ENCODE measurements at places on chromosomes 6 and 20.
A peak's percentile ranks its signal among the peaks of the same experiment; 100 is the strongest.

GRCh38 chr6:157080986-157081391 lies 242.3 kb downstream of the TMEM242 start:
- no peak for DNase-seq

DNA sequence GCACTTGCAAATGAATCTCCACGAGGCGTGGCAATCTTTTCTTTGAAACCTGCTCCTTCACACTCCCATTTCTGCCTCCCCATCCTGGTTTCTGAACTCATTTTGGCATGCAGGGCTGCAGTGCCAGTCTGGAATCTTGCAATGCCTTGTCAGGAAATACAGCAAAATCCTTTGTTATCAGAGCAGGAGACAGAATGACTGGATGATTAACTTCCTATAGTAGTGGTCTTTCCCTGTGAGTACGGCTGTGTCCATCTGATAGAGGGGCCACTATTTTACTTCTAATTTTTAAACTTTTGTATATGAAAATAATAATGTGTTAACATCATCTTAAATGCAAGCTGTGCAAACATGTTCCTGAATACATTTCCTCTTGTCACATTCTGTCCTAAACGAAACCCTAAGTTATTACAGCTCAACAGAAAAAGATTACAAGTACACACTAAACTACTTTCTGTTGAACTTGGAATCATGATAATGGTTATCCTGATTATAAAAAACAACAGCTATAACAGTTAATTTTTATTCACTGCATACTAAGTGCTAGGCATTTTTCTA lies 140.2 kb downstream of the KIF13A start:
- DNase-seq: no peak

- no peak for DNase-seq
These were observed 253.4 kb downstream of the TAF4 start for GRCh38 chr20:61812121-61812844.

- no peak for DNase-seq
These were observed 709 bp upstream of the ZNF76 start for GRCh38 chr6:35258858-35259193.

- no peak for DNase-seq
These were observed 1567.8 kb upstream of the DEFB115 start for GRCh38 chr20:29689411-29690225.

DNA sequence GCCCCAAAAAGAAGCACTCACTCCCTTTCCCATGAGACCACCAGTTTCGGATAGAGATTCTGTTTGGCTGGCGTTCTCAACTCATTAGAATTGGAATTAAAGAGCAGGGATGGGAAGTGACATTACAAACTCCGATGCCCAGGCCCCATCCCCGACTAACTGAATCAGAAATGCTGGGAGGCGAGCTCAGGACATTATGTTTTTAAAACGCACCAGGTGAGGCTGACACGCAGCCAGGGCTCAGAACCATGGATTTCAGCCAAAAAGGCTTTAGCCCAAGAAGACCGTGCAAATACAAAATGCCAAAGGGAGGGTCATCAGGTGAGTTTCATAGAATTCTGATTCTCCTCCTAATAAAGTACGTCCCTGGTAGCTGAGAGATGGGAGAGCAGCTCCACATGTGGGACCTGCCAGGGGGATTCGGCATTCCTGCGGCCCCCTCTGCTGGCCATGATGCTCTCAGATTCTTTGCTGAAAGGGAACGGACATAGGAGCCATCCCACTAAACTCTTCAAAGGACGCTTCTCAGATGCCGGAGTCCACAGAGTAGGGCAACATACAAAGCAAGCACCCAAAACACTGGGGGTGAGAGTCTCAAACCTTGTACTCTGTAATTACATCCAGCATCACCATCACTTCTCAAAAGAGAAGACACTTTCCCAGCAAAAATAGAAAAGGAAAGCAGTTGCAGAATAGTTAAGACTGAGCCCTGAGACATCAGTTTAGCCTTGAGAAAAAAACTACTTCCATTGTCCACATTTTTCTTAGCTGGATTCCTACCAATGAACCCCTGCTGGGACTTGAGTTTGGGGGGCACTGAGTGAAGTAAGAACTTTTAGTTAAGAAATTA lies 205.2 kb downstream of the BMP7 start:
- DNase-seq: peak; percentile 70

DNA sequence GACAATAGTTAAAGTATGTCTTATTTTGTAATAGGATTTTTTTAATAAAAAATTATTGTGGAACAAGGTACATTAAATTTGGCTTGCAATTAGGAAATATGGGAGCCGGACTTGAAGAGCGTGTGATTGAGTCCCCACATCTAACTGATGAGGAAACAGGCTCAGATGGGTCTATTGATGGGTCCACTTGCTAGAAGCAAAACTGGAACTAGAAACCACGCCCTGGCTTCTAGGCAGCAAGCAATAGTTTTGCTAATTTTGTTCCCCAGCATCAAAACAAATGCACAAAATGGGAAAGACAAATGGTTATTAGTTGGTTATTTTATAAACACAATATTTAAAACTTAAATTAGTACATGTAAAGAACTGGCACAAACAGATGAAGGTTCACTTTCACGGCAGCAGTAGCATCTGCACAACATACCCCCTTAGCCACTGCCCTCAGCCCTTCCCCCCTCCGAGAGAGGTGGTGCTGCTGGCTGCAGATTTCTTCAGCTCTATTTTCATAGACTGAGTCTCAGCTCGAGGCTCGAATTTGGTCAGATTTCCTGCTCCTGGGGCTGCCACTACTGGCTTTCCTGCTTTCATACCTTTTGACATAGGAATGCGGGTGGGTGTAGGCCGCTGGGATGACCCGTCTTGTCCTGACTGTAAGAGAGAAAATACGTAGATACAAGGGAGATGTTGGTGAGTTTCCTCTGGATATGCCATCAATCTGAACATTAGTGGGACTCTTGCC lies 23.8 kb upstream of the TMEM30A start:
- no peak for DNase-seq

GRCh38 chr20:32600681-32601237 lies 15.6 kb upstream of the NOL4L start:
- no peak for DNase-seq

GRCh38 chr6:170110201-170111140 lies 180.4 kb downstream of the DLL1 start:
- no peak for DNase-seq

DNA sequence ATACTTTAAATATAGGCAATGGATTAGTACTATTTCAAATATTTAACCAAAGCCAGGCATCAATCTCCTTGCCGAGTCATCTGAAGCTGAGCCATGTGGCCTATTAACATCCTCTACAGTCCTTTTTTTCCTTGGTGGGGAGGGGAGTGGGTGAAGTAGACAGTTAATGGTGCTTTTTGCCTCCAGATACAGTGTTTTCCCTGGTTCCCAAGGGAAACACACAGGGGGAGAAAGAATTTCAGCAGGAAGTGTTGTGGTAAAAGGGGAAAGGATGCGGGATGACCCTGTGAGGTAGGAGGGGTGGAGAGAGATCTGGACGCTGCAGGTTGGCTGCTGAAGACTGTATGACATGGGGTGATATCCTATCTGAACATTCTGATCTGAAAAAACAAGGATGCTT lies 9.6 kb downstream of the CLDN20 start:
- peak; percentile 100 for DNase-seq

- no peak for DNase-seq
These were observed 92.6 kb downstream of the GRIK2 start for GRCh38 chr6:101486124-101486523.

DNA sequence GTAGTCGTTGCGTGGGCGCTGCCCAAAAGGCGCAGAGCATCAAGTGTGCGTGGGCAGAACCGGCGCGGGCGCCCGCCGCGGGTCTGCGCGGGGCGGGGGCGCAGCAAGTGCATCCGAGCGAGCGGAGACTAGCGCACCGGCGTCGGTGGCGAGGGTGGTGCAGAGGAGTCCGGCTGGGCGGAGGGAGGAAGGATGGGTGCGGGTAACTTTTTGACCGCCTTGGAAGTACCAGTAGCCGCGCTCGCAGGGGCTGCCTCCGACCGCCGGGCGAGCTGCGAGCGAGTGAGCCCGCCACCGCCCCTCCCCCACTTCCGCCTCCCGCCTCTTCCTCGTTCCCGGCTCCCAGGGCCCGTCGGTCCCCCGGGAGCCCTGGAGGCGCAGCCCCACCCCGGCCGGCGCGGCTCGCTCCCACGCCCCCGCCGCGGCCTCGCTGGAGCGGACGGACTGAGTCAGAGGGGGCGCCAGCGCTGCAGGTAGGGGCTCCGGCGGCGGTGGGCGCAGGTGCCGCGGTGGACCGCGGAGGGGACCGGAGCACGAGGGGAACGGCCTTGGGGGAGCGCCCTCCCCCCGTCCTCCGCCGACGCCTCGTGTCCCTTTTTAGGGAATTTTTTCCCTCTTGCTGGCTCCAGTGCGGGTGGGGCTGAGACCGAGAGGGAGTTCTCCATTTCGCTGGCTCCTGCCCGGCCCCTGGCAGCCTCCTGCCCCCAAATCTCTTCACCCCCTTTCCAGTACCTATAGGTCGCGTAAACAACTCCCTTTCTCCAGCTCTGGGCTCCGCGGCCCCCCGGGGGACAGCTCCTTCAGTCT lies 1.6 kb upstream of the DBNDD2 start:
- peak; percentile 39 for DNase-seq

DNA sequence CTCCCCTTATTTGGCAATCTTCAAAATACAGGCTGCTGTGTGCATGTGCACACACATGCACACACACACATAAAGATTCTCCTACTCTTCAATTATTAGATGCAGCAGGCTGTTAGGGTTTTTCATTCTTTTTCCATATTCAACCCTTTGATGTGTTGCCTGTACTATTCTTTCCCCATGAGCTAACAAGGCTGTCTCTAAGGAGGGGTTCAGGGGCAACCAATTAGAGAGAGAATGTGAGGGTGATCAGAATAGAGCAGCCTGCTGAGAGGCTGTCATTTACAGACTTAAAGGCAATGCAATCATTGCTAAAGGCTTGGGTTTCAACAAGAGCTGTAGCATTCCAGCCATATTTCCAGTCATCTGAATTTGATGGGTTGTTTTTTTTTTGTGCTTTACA lies 467.4 kb upstream of the ID4 start:
- no peak for DNase-seq

GRCh38 chr6:70280400-70280853 lies 22.5 kb downstream of the COL9A1 start:
- no peak for DNase-seq

DNA sequence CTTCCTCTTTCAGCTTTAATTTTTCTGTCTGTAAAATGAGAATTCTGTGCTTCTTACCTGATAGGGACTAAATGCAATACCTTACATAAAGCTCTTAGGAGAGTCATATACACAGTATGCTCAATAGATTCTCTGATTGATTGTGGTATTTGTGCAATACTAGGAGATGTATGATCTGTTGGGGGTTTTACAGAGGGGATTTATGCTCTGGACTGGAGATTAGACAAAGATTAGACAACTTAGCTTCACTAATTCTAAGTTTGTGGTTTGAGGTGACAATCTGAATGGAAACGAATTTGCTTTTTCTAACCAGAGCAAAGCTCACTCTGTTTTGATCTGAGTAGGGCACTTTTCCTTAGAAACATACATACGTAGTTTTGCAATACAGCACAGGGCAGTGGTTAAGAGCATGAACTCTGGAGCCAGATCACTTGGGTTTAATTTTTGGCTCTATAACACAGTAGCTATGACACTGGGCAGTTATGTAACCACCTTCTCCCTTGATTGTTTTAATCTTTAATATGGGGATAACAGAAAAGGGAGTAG lies 126.2 kb downstream of the RNF144B start:
- no peak for DNase-seq

GRCh38 chr20:59039233-59039632 lies 3.4 kb downstream of the PRELID3B start:
- no peak for DNase-seq

- DNase-seq: peak; percentile 26
These were observed 77.3 kb downstream of the DNAAF9 start for GRCh38 chr20:3330046-3330741.

DNA sequence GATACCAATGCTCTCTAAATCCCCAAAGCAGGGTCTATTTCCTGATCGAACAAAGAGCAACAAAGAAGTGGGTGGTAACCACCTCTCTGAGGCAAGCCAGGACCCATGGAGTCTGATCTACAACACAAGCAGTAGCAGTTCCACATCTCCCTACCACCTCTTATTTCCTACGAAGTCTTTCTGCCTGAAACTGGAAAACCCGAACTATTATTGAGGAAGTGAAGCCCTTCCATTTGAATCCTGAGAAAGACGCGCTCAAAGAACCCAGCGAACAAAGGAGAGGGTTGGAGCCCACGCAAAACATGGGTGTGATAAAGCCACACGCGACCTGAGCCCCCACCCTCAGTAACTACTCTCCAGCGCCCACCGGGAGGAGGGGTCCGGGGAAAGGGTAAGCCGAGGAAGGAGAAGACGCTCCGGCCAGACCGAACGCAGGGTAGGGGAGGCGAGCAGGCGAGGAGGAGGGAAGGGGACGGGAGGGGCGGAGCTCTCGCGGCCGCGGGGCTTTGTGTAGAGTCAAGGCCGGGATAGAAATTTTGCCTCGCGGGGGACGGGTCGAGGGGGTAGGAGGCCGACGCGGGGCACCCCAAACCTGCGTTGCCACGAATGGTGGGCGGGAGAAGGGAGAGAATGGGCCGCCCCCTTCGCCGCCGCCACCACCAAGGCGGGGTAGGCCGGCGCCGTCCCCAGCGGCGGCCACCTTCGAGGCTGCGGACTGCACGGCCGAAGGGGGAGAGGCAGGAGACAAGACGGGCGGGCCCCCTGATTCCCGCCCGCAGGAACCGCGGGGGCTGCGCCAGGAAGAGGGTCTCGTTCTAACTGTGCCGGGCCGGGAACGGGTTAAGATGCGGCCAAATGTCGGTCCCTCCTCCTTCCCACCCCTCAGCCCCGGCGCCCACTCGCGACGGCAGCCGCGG lies 802 bp downstream of the HDAC2 start:
- DNase-seq: peak; percentile 24

GRCh38 chr6:111250791-111251354 lies 163.6 kb downstream of the SLC16A10 start:
- no peak for DNase-seq

DNA sequence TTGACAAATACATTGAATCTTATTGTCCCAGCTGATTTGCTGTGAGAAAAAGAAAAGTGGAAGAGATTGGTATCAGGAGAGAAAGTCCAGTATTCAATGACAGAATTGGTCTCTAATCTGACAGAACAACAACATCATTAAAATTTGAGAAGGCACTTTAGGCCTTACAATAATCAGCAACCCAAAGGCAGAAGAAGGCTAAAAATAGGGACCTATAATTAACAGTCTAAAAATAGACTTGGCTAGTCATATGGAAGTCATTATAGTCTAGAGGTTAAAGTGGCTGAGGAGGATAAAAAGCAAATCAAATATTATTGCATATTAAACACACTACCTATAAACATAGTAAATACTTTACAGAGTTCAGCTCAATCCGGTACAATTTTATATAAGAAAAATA lies 393.6 kb upstream of the JAG1 start:
- DNase-seq: no peak

All from HT1080 (cell line).